PC-9 (cell line): ENCODE measurements at places on chromosomes 3 and 15.

- no peak overlapping the region for H3K27ac ChIP-seq
- no peaks in the 10 kb centered on the region for H3K27me3 ChIP-seq
- peak; percentile 76 for DNase-seq
- no peak overlapping the region for H3K4me3 ChIP-seq
These were observed 47.4 kb upstream of the TPM1 start for GRCh38 chr15:62994975-62995681.

DNA sequence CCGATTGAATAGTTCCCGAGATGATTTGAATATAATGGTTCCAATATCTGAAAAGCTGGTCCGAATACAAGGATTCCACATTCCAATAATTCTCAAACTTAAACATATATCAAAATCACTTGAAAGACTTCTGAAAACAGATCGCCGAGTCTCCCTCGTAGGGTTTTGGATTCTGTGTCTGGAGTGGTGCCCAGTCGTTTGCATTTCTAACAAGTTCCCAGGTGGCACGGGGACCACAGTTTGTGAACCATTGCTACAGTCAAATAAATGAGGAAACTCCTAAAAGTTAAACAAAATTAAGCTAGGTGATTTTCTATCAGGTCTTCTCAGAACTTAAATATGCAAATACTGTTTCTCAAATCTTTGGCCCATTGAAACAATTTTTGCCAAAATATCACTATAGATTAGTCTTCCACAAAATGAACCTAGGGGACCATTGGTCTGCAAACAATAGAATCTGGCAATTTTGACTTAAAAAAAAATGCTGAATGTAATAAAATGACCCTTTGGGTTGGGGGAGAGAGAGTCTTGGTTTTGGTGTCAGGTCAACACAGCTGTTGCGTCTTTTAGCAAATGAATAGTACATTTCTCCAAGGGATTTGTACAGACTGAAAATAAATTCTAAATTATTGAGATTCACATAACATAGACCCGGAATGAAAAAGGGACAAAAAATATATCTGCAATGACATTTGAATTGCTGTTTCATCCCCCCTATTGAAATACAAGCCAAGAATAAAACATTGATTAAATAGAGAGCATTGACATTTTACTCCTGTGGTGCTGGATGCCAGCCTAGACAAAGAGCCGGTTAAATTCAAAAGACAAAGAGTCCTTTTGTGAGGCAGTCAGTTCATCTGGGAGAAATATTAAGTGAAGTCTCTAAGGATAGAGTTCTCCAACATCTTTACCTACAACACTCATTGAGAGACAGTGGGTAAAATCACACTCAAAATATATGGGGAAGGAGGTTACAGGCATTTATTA, 175.7 kb upstream of the ADAMTS9 start:
- no peak overlapping the region for H3K27ac ChIP-seq
- H3K27me3 ChIP-seq: no peaks in the 10 kb centered on the region
- H3K36me3 ChIP-seq: no peaks in the 10 kb centered on the region
- H3K4me1 ChIP-seq: no peaks in the 10 kb centered on the region

DNA sequence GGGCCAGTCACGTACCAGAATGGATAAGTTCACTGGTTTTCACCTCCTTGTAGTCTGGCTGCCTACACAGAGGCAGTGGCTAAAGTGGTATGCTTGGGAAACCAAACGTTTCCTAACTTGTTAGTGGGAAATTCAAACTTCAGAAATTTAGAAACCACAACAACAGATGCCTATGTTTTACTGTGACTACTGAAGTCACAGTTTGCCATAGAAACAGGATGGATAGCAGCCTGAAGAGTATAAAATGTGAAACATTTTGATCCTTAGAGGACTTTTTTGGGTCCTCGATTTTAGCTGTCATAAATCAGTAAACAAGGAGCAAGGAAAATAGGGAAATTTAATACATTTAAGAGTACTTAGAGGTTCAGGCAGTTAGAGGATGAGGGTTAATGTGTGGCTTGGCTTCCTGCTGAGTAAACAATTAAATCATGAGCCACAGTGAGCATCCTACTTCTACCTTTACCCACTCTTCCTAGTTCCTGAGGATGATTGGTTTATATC, 48.6 kb downstream of the CMSS1 start:
- peaks cover 17% of the 10 kb centered on the region; the same call in 1 of the 2 replicates for H3K36me3 ChIP-seq
- H3K27ac ChIP-seq: no peak overlapping the region
- peaks cover 26% of the 10 kb centered on the region for H3K4me1 ChIP-seq
- H3K4me3 ChIP-seq: no peak overlapping the region

- H3K4me1 ChIP-seq: peaks cover 50% of the 10 kb centered on the region
- no peaks in the 10 kb centered on the region for H3K27me3 ChIP-seq
- peaks cover 44% of the 10 kb centered on the region for H3K36me3 ChIP-seq
- peak within 1 kb of the TSS; percentile 41 for H3K27ac ChIP-seq
- H3K4me3 ChIP-seq: peak within 1 kb of the TSS; percentile 68
- DNase-seq: peak; percentile 79
These were observed at the start of gene RBM15B for GRCh38 chr3:51391075-51391565. Gene RBM15B, plus strand, starts transcription at chr3:51391285. Its CDS starts 115 bp downstream, at chr3:51391400.

DNA sequence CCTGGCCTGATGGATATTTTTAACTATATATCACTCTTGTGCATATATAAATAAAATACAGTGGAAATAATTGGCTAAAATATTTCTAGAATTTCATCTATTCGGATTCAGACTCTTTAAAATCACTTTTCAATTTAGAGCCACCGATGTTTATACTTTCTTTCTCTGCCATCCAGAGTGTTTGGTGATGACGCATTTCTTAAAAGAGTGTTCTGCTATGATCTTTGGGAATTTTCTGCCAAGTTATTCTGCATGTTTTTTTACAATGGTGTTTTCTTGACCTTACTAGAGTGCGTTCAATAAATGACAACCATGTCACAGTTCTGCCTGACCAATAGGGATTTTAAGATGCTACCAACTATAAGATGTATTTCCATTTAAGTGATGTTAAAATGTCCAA, 30.2 kb downstream of the PPP2R3A start:
- no peaks in the 10 kb centered on the region for H3K27me3 ChIP-seq
- H3K4me3 ChIP-seq: no peak overlapping the region
- no peak for DNase-seq
- H3K4me1 ChIP-seq: peaks cover 16% of the 10 kb centered on the region

DNA sequence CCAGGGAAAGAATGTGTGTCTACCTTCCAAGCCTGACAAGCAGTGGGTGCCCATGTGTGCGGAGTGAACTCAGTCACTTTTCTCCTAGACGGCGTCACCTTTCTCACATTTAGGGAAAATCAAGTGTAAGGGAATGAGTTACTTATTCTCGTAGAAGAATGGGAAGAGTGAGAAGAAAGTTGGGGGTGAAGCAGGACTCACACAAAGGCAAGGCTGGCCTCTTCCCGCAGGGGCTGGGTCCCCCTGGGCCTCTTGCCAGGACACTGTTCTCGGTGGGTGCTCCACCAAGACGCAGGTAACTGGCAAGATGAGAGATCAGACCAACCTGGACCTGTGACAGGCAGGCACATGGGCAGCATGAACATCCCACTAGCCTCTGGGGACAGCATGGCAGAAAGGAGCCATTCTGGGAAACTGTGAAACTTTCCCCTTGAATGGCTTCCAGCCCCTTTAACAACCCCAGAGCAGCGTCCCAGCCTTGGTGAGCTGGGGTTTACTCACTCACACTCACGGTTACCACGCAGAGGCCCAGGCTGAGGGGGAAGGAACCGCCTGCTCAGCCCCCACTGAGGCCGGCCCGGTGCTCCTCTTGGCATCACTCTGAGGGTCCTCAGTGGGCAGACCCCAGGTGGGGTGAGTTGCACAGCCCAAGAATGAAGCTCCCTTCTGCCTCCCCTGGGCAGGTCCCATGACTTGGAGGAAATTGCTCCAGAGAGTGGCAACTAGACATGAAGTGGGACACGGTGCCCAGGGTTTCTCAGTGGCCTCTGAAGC, 15.0 kb upstream of the SRP14 start:
- H3K4me3 ChIP-seq: no peak overlapping the region
- H3K27ac ChIP-seq: peak overlapping the region; percentile 85; the same call in 1 of the 2 replicates
- H3K4me1 ChIP-seq: peaks cover 74% of the 10 kb centered on the region
- no peaks in the 10 kb centered on the region for H3K36me3 ChIP-seq

GRCh38 chr3:155026999-155027591, 53.0 kb upstream of the MME start:
- no peak for DNase-seq
- H3K4me1 ChIP-seq: no peaks in the 10 kb centered on the region

DNA sequence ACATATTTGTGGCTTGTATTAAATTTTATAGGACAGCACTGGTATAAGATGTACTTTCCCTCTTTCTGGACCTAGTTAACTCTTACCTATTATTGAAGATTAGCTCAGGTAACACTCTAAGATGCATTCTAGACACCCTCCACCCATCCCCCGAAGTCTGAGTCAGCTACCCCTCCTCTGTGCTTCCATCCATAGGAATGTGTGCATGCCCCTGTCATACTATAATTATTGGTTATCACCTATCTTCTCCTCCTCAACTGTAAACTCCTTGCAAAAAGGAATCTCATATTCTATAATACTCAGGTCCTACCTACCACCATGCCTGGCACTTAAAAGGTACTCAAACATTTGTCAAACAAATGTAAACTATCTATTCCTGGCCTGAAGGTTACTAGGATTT, 3.0 kb downstream of the PEAK1 start:
- DNase-seq: no peak
- H3K36me3 ChIP-seq: no peaks in the 10 kb centered on the region
- no peak overlapping the region for H3K4me3 ChIP-seq
- peaks cover 26% of the 10 kb centered on the region for H3K4me1 ChIP-seq

DNA sequence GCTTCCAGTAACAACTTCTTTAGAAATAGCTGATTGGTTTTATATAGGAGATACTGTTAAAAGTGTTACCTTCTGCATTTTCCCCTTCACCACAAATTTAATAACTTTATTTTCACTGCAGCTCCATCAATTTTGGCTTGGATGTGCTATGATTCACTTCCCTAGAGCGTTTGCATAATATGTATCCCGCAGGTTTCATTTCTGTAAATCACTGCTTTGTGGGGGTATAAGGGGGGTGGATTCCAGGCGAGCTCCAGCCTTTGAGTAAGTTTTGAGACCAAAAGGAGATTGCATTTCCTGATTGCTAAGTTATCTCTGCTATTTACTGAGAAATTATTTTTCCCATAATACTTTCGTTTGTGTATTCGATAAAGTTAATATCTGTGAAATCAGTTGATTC, 232.6 kb downstream of the TBL1XR1 start:
- no peak overlapping the region for H3K4me3 ChIP-seq
- H3K27me3 ChIP-seq: no peaks in the 10 kb centered on the region
- DNase-seq: no peak
- H3K27ac ChIP-seq: no peak overlapping the region
- peaks cover 9% of the 10 kb centered on the region for H3K4me1 ChIP-seq

DNA sequence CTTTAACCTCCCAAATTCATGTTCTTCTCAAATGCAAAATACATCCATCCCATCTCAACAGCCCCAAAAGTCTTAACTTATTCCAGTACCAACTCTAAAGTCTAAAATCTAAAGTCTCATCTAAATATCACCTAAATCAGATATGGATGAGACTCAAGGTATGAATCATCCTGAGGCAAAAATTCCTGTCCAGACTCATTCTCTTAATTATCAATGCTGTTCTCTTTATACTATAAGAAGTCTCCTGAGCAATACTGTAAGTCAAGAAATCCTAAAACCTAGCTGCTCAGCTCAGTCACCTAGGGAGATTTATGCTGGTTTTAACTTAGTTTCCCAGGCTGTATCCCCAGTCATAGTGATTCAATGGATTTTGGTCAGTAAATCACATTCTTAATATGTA, 11.1 kb downstream of the RAD18 start:
- no peak for DNase-seq
- no peak overlapping the region for H3K27ac ChIP-seq
- peaks cover under 1% of the 10 kb centered on the region; the same call in 1 of the 2 replicates for H3K36me3 ChIP-seq
- H3K4me1 ChIP-seq: no peaks in the 10 kb centered on the region
- no peaks in the 10 kb centered on the region for H3K27me3 ChIP-seq
- no peak overlapping the region for H3K4me3 ChIP-seq

DNA sequence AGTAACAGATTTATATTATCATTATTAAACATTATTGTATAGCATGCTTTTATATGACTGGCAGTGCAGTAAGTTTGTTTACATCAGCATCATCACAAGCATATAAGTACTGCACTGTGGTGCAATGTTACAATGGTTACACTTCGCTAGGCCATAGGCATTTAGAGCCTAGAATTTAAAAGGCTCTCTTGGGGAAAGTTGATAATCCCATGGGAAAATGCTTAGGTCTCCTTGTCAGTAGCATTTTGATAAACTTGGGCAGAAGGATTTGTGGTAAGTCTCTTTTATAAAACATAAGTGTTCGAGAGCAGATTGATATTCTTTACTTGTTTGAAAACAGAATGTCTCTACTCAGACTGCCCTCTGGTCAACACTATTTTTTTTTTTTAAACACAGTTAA, 7.5 kb downstream of the DTWD1 start:
- peaks cover 19% of the 10 kb centered on the region for H3K36me3 ChIP-seq
- H3K27ac ChIP-seq: no peak overlapping the region
- H3K27me3 ChIP-seq: no peaks in the 10 kb centered on the region
- peaks cover 11% of the 10 kb centered on the region for H3K4me1 ChIP-seq

- H3K27me3 ChIP-seq: no peaks in the 10 kb centered on the region
- H3K4me3 ChIP-seq: no peak overlapping the region
- no peak for DNase-seq
- no peaks in the 10 kb centered on the region for H3K4me1 ChIP-seq
These were observed 27.5 kb downstream of the DAG1 start for GRCh38 chr3:49497606-49498005.

GRCh38 chr15:100732211-100733055, 130.0 kb downstream of the ASB7 start:
- peak; percentile 81 for DNase-seq
- H3K27ac ChIP-seq: peak overlapping the region; percentile 92
- no peaks in the 10 kb centered on the region for H3K36me3 ChIP-seq

DNA sequence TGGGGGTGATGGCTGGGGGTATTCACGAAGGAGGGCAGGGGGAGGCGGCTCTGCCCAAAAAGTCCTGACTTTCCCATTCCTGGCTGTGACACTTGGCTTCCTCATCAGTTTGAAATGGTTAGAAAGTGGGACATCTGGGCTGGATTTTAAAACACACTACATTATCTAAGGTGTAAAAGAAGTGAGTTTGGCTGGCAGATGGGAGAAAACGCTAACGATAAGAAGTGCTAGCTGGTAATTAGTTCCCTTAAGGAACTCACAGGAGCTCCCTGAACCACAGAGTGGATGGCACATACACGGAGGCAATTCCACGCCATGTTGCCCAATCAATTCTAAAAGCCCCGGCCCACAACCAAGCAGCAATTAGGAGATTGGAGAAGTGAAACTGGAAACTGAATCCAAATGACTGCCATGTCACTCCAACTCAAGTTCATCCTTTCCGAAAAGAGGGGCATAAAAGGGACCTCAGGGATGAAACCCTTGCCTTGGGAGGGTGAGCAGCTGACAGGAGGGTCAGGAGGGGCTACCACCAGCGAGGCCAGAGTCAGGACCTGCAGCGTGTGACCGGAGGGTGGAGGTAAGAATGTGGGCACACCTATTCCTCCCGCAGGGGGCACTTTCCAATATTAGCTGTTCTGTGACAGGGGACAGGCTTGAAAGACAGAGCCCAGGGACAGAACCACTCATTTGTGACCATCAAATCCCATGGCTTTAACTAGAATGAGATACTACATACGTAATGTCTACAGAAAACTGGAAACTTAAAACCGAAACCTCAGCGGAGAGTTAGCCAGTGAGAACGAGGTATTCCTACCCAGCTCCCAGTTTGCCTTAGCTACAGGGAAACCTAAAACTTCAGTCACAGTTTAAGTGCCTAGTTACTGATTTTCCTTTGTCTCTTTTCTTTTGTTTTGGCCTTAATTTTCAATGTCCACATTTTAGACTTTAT, 95.3 kb upstream of the OXTR start:
- H3K27ac ChIP-seq: no peak overlapping the region
- H3K36me3 ChIP-seq: no peaks in the 10 kb centered on the region
- H3K4me1 ChIP-seq: peaks cover 10% of the 10 kb centered on the region
- no peaks in the 10 kb centered on the region for H3K27me3 ChIP-seq
- no peak for DNase-seq
- H3K4me3 ChIP-seq: no peak overlapping the region
